ENCODE measurements at places on chromosomes 1 and 21.
A peak's percentile ranks its signal among the peaks of the same experiment; 100 is the strongest.

DNA sequence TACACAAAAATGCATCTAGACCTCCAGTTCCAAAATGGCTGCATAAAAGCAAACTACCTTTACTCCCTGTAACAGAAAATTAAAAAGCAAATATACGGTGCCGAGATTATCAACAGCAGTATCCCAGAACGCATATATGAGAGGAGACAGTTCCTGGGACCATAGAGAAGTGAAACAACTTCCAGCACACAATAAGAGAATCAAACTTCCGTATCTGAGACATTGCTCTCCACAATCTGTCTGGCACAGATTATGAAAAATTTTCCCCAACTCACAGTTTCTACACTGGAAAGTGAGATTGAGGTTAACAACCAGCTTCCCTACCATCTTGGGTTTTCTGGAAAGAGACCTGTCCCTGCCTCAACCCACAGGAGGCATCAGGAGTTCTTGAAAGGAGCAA lies 47.2 kb upstream of the ST6GALNAC3 start:
- no peak for DNase-seq

DNA sequence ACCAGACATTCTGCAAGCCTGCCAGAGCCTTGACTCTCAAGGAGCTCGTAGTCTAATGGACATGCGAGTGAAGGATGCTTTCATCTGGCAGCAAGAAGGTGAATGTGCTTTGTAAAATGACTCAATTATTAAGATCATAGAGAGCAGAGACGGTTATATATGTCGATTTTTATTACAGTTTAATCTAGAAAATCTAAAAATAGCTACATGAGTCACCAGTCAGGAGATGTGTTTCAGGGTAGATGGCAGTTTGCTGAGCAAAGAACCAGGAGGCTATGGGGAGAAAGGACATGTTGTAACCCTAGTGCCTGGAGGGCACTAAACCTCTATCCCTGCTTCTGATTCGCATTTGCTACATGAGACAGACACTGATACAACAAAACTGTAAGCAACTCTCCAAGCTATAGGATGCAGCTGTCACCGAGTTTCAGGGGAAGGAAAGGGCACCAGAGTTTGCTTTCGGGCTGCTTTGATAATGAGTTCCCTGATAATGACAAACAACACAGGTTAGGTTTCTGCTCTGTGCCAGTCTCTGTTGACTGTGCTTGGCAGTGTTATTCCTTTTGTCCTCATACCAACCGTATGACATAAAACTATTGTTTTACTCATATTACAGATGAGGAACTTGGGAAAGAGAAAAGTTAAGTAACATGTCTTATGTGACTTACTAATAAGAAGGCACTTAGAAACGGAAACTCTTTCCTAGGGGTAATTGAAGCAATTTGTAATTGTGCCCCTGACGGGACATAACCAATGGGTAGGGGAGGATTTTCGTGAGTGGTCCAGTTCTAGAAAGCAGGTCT lies 43.2 kb downstream of the C1orf198 start:
- DNase-seq = peak; percentile 57

- DNase-seq = no peak
Observed at GRCh38 chr1:166956057-166956850, 19.1 kb downstream of the ILDR2 start.

DNA sequence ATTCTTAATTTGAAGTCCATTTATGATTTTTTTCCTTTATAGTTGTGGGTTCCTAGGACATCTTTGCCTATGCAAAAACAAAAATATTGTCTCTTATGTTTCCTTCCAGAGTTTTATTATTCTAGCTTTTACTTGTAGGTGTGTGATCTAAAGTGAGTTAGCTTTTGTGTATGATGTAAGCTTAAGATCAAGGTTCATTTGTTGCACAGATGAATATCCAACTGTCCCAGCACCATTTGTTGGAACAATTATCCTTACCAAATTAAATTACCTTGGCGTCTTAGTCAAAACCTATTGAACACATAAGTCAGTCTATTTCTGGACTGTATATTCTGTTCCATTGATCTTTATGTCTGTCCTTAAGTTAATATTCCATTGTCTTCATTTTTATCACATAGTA lies 337.6 kb downstream of the ZP4 start:
- DNase-seq = no peak

DNA sequence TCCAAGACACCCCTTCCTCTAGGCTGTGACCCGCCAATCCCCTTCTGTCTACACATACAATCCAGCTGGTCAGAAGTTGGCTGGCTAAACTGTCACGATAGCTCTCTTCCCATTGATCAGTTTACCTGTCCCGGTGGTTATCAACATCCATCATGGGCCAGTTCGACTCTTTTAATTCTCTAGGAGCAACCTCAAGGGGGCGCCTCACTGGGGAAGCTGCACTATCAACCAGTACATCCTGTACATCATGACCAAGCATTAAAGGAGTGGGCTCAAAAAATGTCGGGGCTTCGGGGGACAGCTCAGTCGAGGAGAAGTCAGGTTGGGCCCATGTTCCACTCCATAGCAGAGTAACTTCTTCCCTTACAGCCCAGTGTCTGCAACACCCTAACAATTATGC lies 53.2 kb upstream of the B3GALNT2 start:
- DNase-seq = no peak

DNA sequence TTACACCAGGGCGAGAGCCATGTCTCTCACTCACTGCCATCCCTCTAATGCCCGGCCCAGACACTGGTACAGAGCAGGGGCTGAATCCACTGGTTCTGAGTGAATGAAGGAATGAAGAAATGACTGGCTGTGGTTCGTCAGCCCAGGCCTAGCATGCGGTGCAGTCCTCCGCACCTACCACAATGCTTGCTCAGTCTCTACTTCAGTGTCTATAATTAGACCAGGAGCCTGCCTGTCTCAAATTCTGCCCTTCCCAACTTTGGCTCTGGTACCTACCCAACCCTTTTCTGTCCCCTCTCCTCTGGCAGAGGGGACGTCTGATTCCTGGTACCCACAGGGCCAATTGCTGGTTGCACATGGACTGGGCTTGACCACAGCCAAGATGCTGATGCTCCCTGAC lies 118.2 kb upstream of the GRIK3 start:
- no peak for DNase-seq

Measured in kidney glomerular epithelial cell (primary cell).